Activated T-helper 9 cell treated with anti-CD3 and anti-CD28 coated beads, Interleukin-2, amount 50 U/mL, for 16 hours (primary cell): ENCODE measurements at places on chromosomes 1 and 21.

DNA sequence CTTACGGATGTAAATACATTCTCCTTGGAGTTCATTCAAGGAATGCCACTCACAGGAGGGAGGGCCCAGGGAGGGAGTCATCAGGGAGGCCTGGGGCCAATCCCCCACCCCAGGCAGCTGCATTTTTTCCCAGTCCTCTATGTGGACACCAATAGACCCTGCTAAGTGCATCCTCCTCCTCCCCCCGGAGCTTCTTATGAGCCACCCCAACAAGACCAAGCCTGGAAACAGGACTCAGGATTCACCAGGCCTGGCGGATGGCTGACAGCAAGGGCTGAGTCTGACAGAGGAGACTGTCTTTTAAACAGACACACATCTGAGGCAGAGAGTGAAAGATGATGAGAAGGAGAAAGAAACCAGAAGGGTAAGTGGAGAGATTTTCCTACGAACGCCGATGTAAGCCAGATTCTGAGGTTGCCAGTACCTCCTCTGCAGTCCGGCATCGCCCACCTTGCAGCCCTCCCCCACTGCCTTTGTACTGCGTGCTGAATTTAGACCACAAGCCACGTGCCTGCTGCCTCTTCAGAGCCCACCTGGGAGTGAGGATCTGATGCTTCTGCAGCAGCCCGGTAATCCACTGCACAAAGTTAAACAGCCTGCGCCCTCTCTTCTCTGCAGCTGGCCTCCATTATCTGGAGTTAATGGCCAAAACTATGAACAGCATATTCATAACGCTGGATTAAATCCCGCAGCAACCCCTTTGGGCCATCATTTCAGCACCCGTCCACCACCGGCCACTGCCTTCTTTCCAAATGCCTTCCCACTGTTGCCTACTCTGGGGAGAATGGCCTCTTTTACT is 17.6 kb upstream of the SFPQ start:
- no peak for DNase-seq

- no peak for DNase-seq
Measured at GRCh38 chr21:36169470-36170128, 13.0 kb downstream of the DOP1B start.

GRCh38 chr1:33327587-33328325 is 6.9 kb upstream of the A3GALT2 start:
- DNase-seq = no peak

DNA sequence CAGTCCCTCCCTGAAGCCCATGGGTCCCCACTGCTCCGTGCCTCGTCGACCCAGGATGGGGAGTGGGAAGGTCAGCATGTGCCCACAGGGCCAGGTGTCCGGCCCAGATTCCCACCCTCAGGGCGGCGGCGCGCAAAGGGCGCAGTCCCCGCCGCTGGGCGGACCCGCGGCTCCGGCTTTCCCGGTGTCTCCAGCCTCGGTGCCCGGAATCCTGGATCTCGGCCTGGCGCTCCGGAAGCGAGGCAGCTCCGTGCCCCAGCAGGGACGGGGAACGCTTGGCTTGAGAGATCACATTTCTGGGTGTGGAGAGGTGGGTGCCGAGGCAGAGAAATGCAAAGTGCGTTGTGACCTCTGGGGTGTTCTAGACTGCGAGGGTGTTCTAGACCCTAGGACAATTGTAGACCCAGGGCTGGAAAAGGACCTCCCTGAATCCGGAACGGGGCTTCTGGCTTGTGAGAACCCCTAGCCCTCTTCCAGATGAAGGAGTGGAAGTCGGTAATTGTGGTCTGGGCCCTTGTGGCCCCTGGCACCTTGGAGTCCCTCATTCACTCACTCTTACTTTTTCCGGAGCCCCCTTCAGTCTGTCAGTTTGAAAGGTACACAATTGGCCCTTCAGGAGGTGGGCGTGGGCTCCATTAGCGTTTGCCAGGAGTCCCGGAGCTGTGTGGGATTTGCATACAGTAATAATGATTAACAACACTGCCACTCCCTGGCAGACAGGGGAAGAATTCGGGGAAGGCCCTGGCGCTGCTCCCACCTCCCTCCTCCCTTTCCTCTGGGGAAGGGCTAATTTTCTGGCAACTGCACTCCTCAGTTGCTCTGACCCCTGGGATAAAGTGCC is 1.6 kb upstream of the KCND3 start:
- no peak for DNase-seq

GRCh38 chr1:65054481-65054880 is 88.1 kb upstream of the JAK1 start:
- DNase-seq = no peak

- no peak for DNase-seq
Measured at GRCh38 chr21:40152476-40152875, 285.2 kb downstream of the PCP4 start.

DNA sequence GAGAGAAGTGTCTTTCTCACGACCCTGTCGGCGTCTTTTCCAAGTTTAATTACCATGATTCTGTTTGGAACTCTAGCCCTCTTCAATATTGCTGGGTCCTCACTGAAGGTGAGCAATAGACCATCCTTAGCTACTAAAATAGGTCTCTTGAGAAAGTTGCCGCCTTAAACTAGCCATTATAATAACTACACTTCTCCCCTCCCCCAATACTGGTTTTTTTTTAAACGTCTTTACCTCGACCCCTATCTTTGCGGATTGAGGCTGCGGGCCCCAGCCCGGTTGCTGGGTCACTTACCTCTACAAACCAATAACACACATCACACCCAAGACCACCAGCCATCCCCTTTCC is 672 bp downstream of the ENSA start:
- no peak for DNase-seq

DNA sequence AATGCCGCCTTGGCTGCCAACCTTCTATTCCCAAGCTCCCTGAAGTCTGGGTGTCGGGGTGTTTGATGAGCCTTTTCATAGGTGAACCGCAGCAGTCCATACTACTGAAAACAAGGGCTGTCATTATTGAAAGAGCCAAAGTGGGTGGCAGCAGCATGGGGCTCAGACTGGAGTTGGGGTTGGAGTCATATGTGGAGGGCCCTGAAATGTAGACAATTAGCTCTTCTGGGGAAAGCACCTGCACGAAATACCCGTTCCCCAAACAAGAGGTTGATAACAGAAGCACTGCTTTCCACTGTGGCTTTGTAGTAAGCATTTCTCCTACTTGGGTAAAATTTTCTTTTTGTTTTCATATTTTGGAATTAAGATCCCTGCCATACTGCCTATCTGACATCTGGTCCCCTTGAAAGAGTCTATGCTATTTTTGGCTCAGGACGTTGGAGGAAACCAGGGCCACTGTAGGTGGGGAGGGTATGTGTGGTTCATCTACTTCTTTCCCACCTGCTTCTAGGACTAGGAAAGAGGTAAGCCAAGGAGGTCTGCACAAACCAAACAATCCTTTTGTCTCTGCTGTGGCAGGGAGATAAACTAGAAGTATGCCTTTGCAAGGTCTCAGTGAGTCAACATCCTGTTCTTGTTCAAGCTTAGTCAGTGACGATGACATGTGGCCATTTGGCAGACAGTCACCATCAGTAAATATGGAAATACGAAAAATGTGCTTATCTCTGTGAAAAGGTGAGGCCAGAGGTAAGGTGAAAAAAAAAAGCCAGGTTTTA is 197.0 kb upstream of the UBE2U start:
- no peak for DNase-seq

DNA sequence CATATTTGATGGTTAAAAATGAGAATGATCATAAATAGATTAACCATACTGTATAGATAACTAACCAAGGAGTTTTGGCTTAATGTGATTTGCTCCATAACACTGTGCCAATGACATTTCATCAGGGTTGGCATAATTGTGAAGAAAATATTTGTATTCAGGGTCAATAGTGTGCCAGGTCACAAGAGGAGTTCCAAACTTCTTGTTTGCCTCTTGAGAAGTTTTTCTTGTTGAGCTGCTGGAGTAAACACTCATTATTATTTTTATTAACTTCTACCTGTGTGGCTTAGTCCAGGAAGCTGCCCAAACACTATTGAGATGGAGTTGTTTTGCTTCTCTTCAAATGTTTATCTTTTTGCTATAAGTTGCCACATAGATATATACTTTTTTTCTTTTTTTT is 7.5 kb downstream of the MAP7D1 start:
- DNase-seq = no peak

DNA sequence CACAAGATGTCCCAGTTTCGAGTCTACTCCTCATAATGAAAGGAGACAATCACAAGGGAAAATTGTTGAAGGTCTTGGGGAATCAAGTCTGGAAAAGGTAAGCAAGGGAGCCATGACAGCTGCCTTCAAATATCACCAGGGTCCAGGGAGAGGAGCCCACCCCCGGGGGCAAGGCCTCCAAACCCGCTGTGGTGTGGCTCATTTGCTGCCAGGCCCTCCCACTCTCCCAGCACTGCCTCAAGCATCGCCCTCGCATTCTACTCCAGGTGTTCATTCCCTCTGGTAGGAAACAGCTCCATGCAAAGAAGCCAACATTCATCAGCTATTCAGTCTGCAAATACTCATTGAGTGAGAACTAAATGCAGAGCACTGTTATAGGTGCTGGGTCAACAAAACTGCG is 8.6 kb downstream of the S100A9 start:
- DNase-seq = no peak

- DNase-seq = no peak
Measured at GRCh38 chr1:121458291-121459048, 273.7 kb downstream of the SRGAP2C start.

DNA sequence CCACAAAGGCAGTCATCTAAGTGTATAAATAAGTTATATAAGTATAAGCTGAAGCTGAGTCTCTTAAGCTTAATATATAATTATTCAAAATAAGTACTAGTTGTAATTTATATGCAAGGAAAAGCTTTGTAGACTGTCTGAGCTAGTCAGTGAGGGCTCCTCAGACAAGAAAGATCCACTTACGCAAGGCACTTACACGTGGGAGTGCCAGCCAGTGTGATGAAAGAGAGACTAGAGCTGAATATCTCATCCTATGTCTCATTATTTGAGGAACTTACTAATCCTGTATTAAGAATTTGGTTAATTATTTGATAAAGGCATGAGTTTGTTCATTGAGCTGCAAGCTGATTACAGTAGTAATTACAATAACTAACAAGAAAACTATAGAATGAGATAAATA is 146.9 kb downstream of the PDE4B start:
- no peak for DNase-seq

DNA sequence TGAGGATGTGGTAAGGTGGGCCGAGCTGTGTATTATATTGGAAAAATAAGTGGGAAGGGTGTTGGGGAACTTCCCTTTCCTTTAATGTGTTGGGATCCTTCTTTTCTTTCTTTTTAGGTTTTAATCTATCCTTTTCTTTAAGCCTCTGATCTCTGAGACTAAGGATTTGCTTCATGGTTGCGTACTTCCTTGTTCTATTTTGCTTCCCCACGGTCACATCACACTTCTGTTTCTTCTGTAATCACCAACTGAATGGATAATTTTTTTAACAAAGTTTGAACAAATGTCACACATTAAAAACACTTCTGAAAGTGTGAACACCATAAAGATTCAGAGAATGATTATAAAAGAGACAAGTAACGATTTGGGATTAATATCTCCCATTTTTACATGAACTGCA is 17.4 kb downstream of the DMRTA2 start:
- DNase-seq = no peak

DNA sequence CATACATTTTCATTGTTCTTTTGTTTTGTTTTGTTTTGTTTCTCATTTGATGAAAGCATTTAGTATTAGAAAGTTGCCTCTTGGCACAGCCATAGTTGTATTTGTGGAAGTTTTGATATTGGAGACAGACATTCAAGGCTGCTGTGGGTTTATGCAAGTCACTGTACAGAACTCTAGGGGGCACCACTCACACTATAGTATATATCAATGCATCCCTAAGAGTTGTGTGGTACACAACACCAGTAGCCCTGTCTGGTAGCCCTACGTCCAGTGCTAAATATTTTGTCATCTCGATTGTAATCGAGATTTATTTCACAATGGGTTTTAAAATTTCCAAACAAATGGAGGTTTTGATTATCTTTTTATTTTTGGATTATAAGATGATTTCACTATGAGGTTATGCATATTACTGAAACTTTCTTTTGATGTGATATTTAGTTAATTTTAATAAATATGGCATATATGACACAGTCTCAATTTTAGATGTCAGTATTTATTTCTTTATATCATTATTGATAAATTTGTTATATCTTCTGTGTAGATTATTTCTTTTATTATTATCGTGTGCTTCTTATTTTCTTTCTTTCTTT is 112.2 kb downstream of the NR5A2 start:
- no peak for DNase-seq

DNA sequence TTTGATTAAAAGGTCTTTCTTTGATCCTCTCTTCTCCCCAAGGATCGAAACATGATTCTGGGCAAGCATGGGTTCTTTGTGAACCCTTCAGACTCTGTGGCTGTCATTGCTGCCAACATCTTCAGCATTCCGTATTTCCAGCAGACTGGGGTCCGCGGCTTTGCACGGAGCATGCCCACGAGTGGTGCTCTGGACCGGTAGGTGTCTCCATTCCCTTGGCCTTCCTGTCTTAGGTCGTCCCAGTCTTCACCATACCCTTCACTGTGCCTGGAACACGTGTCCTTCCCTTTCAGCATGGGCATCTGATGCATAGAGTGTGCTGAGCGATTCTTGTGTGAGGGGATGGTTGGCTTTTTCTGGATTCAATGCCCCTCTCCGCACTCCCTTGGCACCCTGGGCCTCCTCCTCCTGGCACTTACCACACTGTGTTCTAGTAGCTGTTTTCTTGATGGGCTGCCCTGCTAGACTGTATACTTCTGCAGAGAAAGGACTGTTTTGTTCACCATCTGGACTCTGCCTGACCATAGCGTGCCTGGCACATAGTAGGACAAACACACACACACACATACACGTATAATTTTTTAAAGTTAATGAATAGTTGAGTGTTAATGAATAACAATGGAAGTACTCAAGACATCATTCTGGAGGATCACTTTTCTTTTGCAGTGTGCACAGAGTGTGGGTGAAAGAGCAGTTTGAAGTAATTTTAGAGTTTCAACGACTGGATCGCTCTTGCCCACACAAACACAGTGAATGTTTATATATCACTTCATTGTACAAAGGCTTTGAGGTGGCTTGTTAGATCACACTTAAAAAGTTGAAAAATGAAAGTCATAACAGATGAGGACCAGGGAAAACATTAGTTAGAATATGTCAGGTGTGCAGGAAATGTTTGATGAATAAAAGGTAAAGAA is 43.2 kb downstream of the PGM1 start:
- DNase-seq = no peak

GRCh38 chr1:208209286-208209685 is 34.9 kb downstream of the PLXNA2 start:
- no peak for DNase-seq

DNA sequence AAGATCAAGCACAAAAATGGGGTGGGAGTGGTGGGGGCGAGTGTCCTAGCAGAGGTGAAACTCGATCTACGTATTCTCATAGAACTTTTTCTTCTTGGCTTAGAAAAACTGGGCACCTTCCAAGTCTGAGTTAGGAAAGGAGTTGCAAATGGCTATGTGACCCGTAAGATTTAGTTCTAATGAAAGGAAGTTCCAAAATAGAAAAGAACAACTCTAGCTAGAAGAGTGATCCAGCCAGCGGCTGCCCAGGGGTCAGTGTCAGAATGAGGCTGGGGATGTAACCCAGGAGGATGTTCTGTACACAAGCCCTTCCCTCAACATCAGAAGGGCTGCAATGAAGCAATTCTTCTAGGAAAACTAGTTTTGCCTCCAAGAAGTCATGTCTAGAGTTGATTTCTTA is 5.2 kb downstream of the MTARC1 start:
- DNase-seq = no peak
